ENCODE measurements at places on chromosomes 12 and 14.

DNA sequence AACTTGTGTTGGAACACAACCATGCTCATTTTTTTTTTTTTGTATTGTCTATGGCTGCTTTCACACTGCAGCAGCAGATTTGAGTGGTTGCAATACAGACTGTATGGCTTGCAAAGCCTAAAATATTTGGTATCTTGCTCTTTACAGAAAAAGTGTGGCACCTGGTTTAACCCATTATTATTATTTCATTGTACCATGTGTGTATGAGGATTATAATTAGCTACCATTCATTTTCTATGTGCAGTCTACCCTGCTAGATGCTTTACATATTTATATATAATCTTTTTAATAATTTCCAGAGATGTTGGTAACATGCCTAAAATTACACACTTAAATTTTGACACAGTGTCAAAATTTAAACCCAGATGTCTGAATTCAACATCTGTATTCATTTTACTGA is 37.7 kb downstream of the SPATS2 start:
- DNase-seq: no peak

DNA sequence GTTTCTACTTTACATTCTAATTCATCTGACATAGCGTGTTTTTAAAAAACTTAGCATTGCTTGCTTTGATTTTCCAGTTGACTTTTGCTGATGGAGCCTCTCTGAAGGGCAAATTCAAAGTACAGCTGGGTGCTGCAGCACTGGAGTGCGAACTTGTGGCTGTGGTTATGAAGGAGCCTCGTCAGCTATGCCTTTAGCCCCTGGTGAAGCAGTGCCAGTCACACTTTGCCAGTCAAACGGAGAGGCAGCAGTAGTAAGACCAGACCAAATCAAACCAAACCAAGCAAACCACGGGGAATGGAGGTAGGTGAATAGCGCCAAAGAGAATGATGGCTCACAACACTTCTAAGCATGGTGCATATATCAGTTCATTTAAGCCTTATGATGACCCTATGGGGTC is 15.1 kb upstream of the SLC38A2 start:
- DNase-seq: peak; percentile 71

GRCh38 chr12:48022676-48023385 is 18.6 kb upstream of the COL2A1 start:
- no peak for DNase-seq

- DNase-seq: peak; percentile 75
These were observed 318.9 kb downstream of the SNAPC1 start for GRCh38 chr14:62081012-62081612.

DNA sequence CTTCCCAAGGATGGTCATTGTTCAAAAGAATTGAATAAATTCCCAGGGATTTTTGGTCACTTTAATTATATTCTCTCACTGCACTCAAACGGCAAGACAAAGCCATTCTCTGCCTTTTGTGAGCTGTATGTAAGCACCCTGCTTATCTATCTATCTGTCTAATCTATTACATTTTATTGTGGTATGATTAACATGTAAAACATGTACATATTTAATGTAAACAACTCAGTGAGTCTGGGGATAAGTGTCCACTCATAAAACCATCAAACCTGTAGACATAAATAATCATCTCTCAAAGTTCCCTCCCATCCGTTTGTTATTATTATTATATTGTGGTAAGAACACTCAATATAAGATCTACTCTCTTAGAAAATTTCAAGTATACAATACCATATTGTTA is 167.1 kb downstream of the CAND1 start:
- DNase-seq: no peak

DNA sequence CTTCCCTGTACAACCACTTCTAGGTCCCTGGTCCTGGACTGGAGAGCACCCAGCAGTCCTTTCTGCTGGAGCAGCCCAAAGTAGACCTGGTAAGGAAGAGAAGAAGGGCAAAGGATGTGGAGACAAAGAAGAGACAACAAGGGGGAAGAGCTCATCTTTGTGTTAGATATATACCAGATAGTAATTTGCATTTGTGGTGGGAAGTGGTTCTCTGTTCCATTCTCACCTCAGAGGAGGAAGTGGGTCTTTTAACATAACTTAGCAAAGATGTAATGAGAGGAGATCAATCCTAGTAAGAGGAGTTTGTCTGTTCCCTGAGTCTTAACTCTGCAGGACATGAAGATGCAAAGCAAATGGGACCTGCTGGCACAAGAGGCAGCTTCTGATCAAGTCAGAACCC is 8.0 kb downstream of the CCDC198 start:
- no peak for DNase-seq

DNA sequence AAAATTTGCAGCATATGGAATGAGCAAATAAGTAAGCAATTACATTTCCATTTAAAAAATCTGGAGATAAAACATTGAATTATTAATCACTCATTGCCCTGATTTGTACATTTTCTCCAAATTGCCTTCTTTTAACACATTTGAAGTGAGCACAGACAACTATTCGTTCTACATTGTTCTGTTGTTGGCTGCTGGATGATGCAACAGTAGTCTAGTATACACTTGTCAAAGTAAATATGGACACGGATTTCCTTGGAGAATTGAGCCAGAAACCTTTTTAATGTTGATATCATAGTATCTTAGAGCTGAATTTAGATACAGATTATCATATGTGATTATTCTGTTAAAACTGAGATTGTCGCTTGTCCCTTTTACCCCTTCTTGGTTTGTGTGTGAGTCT is 188.2 kb downstream of the FUT8 start:
- no peak for DNase-seq

DNA sequence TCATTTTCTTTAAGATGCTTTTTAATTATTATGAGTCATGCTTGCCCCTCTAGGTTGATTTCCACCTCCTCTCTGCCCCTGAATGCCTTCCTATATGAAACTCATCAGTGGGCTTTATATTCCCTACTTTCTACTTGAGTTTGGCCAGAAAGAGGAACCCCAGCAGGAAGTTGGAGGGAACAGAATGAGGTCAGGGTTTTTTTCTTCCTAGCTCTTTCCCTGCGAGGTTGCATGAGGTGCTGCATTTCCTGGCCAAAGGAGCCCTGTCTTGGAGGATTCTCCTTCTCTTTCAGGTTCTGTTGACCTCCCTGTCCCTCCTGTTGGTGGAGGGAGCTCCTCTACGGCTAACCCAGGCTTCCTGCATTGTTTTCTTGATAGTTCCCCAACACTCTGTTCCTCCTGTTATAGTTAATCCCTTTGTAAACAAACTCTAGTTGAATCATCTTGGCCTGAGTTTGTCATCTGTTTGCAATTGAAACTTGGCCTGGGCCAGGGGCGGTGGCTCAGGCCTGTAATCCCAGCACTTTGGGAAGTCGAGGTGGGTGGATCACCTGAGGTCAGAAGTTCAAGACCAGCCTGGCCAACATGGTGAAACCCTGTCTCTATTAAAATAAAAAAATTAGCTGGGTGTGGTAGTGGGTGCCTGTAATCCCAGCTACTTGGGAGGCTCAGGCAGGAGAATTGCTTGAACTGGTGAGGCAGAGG is 15.3 kb upstream of the SPIC start:
- no peak for DNase-seq

GRCh38 chr12:111064154-111064553 is 143.8 kb upstream of the MYL2 start:
- no peak for DNase-seq

- no peak for DNase-seq
These were observed 21.8 kb upstream of the KLRD1 start for GRCh38 chr12:10285919-10286318.

DNA sequence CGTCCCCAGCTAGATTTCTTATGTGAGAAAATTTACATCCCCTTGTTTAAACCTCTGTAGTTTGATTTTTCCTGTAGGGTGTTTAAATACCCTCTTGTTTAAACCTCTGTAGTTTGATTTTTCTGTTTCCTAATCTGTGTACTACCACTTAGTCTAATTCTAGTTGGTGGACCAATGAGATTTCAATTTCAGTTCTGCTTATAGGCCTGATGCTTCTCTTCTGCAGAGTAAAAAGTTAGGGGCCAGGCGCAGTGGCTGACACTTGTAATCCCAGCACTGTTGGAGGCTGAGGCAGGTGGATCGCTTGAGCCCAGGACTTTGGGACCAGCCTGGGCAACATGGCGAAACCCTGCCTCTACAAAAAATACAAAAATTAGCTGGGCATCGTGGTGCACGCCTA is 11.5 kb downstream of the UBC start:
- DNase-seq: no peak

DNA sequence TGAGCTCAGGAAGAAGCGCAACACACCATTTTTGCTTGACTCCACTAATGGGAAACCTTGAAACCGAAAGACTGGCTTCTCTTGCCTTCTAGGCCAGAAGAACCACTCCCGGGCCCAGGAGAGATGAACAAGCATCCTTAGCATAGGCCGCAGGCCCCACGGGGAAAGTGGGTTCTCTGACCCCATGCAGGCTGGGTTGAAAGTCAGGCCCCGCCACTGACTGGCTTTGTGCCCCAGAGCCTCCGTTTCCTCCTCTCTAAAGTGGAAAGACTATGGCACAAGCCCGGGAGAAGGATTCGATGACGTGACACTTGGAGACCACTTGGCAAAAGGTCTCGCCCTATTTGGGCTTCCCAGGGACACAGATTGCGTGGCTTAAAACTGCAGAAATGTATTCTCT is 9.9 kb upstream of the FZD10 start:
- DNase-seq: no peak

GRCh38 chr14:98754343-98755020 is 517.5 kb downstream of the BCL11B start:
- DNase-seq: no peak

DNA sequence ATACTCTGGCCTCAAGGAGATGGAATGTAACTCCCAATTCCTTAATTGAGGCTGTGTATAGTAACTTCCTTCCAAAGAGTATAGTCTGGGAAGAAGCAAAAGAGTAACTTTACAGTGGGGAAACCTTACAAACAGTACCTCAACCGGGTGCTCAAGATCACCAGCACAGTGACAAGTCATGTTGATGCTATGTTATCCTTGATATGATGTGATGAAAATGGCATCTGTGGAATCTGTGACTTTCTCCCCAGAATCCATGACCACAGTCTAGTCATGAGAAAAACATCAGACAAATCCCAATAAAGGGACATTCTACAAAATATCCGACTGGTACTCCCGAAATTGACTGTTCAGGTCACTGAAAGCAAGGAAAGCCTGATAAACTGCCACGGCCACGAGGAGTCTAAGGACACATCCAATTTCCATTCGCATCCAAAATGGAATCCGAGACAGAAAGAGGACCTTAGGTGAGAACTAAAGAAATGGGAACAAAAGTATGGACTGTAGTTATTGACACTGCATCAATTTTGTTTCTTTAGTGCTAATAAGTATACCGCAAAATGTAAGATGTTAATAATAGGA is 97.3 kb upstream of the FRMD6 start:
- no peak for DNase-seq

- DNase-seq: no peak
These were observed 372 bp upstream of the DPF3 start for GRCh38 chr14:72894323-72894622.

GRCh38 chr14:102392506-102392905 is 29.8 kb downstream of the TECPR2 start:
- no peak for DNase-seq

- no peak for DNase-seq
These were observed 148.1 kb upstream of the CRY1 start for GRCh38 chr12:107241411-107241810.

GRCh38 chr14:100103250-100104005 is 38.2 kb downstream of the EVL start:
- DNase-seq: peak; percentile 46

DNA sequence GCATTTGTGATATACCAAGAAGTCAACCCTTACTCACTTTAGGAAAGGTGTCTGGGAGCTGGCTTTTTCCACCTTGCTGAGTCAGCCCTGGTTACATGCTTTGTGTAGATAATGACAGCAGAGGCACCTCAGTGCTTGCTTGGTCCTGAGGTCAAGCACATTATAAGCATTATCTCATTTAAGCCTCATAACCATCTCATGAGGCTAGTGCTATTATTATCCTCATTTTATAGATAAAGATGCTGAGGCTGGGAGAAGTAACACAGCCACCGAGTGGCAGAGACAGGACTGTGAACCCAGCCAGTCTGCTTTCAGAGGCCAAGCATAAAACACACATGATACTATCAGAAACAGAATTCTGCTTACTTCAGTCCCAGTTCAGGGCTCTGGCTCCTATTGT is 29.4 kb downstream of the MAX start:
- DNase-seq: peak; percentile 65

GRCh38 chr14:96280104-96280503 is 24.1 kb downstream of the BDKRB1 start:
- DNase-seq: no peak

DNA sequence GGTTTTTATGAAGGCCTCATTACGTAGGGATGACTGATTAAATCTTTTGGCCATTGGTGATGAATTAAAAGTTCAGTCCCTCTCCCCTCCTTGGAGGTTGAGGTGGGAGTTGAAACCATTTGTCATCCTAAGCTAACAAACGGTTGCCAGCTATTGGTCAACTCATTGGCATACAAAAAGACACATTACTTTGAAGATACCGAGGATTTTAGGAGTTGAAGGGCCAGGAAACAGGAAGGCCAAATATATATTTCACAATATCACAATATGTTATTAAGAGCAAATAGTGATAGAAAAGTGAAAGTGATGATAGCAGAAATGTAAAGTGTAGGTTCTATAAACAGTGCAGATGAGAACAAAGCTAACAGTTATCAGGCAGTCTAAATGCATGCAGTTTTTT is 24.4 kb downstream of the RCOR1 start:
- no peak for DNase-seq

- no peak for DNase-seq
These were observed 836 bp downstream of the EVL start for GRCh38 chr14:100065942-100066574.

- no peak for DNase-seq
These were observed 152.1 kb upstream of the EEA1 start for GRCh38 chr12:93080994-93081809.

- DNase-seq: no peak
These were observed 49.0 kb downstream of the SLC8B1 start for GRCh38 chr12:113285679-113286610.

- no peak for DNase-seq
These were observed 59.0 kb downstream of the CDC42BPB start for GRCh38 chr14:102998393-102998792.

- DNase-seq: no peak
These were observed 16.1 kb downstream of the ACSM4 start for GRCh38 chr12:7319930-7320329.

DNA sequence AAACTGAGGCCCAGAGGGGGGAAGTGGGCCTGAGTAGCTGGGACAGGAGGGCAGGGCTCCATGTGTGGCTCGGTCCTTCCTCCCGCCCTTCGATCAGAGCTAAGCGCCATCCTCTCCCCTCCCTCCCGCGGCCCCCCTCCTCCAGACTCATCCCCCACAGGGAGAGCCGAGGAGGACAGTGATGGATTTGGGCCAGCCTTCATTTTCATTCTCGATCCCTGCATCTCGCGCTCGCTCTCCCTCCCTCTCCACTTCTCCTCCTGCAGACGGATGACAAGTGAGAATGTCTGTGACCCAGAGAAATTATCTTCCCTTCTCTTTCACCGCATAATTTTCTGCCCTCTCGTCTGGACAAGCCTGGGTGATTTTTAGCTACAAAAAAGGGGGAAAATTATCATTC is 183.3 kb downstream of the RBM19 start:
- DNase-seq: no peak

Measured in Peyer's patch (tissue), 4 donors.